Mucosa of gallbladder (tissue), 1 donor: ENCODE measurements at places on chromosomes 7 and 10. TPM values are rescaled to one million over a fixed set of nuclear protein-coding genes. Genes with fewer than 3 reads are reported as not detected.

DNA sequence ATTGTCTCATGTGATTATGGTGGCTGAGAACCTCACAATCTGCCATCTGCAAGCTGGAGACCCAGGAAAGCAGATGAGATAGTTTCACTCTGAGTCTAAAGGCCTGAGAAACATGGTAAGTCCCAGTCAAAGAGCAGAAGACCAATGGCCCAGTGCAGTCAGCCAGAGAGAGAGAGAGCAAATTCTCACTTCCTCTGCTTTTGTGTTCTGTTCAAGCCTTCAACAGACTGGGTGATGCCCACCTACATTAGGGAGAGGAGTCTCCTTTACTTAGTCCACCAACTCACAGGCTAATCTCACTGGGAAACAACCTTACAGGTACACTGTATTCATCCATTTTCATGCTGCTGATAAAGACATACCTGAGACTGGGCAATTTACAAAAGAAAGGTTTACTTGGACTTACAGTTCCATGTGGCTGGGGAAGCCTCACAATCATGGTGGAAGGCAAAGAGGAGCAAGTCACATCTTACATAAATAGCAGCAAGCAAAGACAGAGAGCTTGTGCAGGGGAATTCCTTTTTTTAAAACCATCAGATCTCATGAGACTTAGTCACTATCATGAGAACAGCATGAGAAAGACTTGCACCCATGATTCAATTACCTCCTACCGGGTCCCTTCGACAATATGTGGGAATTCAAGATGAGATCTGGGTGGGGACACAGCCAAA lies 4.7 kb upstream of the FRMPD2 start:
- DNase-seq, result no peak

WEE2 gene
- not detected for total RNA-seq

DNA sequence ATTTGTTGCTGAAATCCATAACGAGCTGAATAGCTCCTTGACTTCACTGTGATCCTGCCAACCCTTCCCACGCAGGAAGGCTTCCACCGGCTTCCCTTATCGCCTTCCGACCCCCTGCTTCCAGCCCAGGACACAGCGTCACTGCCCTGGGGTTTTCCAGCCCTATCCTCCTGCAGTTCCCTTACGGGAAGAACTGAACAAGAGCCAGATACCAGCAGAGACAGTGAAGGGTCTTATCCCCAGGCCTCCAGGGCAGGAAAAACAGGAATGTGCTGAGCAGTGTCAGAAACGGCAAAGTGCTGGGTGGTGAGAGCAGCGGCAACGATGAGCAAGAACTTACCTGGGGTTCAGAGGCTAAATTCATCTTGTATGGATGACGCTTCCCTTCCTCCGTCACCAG lies 22.4 kb downstream of the PDLIM1 start:
- DNase-seq, result no peak

DNA sequence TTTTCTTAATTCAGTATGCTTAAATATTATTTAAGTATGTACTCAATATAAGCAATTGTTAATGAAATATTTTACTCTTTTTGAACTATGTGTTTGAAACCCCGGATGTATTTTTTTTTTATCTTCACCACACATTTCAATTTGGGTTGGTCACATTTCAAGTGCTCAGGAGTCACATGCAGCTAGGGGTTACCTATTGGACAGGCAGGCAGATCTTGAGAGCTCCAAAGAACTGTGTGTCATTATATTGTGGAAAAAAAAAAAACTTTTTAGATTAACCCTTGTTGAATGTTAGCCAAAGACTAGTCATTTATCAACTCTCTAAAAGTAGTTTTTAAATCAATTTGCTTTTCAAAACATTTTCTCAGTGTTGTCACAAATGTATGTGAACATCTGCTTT lies 37.2 kb downstream of the IKZF1 start:
- no peak for DNase-seq

DNA sequence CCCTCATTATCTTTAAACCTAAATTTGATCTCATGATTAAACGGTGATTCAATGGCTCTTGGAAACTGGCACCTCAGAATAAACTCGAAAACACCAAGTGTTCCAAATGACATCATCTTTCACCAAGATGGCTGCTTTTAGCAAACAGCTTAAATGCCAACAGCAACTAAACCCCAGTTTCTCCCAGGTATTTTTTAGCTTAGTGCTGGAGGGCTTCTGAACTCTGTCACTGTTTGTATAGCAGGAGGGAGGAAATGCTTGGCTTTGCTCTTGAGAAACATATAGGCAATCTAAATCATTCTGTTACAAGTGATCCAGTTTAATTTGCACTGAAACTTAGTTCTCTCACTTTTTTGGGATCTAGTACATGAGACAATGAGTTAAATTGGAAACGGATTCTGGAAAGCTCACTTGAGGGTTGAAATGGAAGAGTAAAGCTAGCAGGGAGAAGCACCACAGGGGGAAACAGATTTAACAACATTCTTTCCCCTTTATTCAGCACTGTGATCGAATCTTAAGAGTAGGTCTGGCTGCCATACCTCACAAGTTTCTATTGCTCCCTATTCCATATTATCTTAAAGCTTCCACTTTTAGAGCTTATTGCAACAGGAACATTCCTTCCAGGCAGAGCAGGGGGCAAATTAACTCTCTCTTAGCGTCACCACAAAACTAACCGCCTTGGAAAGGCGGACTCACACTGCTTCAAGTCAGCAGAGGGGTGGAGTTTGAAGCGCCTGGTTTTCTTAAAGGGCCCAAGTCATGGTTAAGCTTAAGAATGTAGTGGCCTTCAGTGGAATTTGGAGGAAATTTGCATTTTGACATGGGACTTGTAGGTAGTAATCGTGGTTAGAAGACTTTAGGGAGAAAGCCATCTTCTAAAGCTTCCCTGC lies 1.8 kb upstream of the CCDC6 start:
- DNase-seq, result peak; percentile 68

EBLN1 gene
- not detected for total RNA-seq

WDFY4 gene
- total RNA-seq, result 8.7 TPM

INHBA gene
- 17.9 TPM for total RNA-seq

DNA sequence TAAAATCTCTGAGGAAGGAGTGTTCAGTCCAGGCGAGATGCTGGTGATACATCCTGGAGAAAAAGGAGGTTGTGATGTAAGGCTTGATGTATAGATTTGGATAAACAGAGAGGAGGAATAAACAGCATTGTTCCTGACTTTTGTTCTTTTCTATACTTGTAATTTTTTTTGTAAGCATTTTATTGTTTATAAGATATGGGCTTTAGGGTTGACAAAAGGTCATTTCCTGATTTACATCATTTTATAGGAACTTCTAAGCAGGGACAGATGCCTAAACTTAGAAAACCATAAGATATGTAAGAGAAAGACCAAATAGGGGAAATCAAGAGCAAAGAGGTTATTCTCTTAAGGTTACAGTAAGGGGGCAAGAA lies 16.7 kb upstream of the SLC26A4 start:
- DNase-seq, result no peak

AGAP5 gene
- 8.2 TPM for total RNA-seq

DNA sequence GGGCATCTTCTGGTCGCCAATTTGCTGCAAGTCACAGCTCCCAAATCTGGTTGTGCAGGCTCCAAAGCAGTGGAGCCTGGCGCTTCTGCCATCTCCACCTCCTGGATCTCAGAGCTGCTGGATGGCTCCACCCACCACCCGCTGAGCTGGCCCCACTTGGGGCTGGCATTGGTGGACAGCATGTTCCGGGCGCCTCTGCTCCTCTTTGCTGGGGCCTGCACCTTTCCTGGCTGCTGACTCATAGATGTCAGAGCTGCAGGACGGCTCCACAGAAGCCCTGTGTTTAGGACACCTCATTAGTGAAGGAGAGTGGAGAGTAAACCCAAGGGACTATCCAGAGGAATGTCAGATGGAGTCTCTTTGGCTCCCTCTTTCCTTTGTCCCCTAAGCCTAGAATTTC lies 27.4 kb downstream of the MAPK8 start:
- no peak for DNase-seq

DNA sequence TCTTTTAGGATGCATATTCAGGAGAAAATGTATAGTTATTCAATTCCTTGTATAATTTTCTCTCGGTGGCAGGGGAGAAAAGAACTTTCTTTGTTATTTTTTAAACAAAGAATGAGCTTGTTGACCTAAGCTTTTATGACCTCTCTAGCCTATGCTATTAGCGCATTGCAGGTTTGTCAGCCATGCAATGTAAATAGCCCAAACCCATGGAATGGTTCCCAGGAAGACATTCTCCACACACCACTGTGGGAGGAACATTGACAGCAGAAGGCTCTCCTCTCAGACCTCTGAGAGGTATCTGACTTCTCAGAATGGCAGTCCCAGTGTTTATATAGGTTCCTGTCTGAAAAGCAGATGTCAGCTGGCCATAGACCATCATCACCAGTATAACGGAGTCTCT lies 19.6 kb upstream of the AGBL3 start:
- no peak for DNase-seq

DNA sequence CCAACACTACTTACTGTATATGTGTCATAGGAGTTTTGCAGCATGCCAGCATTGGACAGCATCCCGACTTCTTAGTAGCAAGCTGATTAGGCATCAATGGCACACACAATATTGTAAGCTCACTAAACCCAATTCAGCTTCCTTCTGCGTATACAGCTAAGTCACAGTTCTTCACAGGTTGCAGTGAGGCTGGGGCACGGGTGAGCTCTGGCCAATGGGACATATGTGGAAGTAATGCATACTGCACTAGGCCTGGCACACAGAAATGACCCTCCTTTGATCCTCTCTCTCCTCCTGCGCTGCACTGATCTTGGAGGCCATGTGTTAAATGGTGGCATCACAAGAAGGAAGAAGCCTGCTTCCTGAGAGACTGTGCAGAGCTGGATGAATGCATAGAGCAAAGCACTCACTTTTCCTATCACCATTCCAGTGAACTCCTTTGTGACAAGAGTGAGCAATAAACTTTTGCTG lies 11.9 kb downstream of the RAB11FIP2 start:
- no peak for DNase-seq
